Epithelial cell of proximal tubule (primary cell): ENCODE measurements at places on chromosomes 5 and 9. TPM values are rescaled to one million over a fixed set of nuclear protein-coding genes. Genes with fewer than 3 reads are reported as not detected.
A peak's percentile ranks its signal among the peaks of the same experiment; 100 is the strongest.

DNA sequence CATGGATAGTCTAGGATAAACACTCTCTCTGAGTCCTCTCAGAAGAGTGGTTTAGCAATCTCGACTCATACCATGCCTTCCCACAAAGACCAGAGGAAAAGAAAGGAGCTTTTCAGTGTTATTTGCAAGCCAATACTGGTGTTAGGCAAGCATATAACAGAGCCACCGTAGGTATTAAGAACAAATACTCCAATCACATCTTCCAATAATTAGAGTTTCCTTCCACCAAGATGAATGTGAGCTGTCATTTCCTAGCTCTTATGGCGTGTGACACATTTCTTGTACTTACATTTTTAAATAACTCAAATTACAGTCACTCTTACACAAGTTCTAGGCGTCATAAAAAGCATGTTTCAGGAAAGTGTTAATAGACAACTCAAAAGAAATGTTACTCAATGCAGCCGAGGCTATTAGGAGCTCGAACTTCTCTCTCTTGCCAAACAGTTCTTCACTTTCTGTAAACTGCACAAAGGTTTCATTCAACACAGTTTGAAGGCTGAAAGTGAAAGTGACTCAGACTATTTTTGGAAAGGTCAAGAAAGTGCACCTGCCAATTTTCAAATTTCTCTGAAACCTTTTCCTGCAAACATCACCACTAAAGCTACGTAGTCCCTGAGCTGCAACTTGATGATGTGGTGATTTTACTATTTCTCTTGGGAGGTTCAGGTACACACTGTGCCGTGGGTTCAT is 153.8 kb downstream of the AUH start:
- DNase-seq, result no peak

PCDHGB7 gene
- 0.65 and 2.8 TPM in 2 replicates for total RNA-seq

DNA sequence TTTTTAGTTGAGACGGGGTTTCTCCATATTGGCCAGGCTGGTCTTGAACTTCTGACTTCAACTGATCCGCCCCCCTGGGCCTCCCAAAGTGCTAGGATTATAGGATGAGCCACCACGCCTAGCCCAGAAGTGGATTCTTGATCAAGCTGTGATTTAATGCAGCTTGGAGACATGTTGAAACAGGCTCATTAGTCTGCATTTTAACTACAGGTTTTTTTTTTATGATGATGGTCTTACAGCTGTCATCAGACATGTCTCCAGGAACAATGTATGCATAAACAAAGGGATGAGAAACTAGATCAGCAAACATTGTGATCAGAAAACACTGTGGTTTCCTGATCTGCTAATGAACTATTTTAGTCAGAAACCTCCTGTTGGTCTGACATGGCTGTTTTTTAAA is 30.0 kb upstream of the PLPP1 start:
- DNase-seq, result no peak

CDH12 gene
- total RNA-seq, result not detected in 2 replicates

ARHGEF39 gene
- total RNA-seq, result 11.9 and 17.5 TPM in 2 replicates

NIM1K gene
- 0.75 TPM in 1 of 2 replicates, not detected in the other for total RNA-seq

FRRS1L gene
- total RNA-seq, result 0.14 and 0.69 TPM in 2 replicates

DNA sequence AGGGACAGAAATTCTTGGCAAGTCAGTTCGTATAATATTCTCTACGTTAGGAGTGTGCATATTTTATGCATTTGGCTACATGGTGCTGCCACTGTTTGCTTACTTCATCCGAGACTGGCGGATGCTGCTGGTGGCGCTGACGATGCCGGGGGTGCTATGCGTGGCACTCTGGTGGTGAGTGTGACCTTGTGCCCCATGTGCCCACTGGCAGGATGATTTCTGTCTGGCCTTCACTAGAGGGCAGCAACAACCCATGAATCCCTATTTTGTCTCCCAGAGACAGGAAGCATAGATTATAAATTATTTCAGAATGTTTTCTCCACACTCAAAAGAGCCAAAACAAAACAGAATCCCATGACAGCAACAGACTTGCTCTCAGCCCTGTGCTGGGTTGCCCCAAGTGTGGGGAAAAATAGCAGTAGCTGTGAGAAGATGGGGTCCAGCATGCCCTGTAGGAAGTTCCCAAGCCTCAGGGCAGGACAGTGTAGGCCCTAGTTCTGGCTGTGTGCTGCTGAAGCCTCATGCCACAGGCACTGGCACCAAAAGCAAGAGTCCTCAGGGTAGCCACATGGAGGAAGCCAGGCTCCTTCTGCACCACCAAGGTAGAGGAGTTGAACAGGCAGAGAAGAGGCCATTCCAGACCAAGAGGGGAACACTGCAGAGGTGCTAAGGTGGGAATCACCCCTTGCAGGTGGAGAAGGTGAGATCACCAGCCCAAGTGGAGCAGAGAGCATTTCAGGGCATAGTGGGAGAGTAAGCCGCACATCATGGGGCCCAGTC is 16.0 kb downstream of the SLC22A5 start:
- DNase-seq, result no peak

SPINK4 gene
- total RNA-seq, result not detected in 2 replicates

CTNNAL1 gene
- total RNA-seq, result 174 and 182 TPM in 2 replicates

DNA sequence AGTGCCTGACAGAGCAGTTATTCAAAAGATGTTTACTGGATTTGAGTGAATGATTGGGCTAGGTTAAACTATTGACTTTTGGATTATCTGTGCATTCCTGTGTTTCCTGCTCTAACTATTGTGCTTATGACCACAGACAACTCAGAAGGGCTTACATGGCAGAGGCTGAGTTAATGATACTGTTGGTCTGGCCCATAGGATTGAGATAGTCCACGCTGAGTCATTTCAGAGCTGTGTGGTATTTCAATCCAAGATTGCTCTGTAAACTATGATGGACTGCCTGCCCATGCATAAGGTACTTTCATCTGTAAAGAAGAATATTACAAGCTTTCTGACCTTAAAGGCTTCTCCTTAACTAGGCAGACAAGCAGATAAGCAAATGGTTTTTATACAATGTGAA is 49.1 kb upstream of the SLIT3 start:
- peak; percentile 88 for DNase-seq

GRCh38 chr5:158821331-158821730 is 278.4 kb downstream of the EBF1 start:
- DNase-seq, result no peak

GRCh38 chr5:40106847-40107246 is 572.9 kb upstream of the PTGER4 start:
- DNase-seq, result no peak

GPRIN1 gene
- 34.0 and 40.2 TPM in 2 replicates for total RNA-seq

DNA sequence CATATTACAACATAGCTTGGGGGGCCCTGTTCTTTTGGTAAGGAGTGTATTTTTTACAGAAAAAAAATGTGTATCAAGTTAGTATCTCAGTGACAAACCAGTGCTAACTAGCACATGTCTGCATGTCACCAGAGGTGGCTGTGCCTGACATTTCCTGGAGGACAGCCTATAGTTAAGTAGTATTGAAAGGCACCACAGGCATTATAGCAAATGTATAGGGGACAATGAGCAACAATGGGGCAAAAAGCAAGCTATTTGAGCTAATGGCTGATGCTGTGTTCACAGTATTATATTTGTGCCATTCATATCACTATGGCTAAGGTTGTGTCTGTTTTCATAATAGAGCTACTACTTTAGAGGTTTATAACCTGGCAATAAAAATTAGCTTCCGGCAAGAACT is 1644.0 kb downstream of the MAT2B start:
- no peak for DNase-seq
